NCI-H524 treated with DMSO at 0.1 percent for 48 hours (cell line): ENCODE measurements at places on chromosomes 2 and 18.

DNA sequence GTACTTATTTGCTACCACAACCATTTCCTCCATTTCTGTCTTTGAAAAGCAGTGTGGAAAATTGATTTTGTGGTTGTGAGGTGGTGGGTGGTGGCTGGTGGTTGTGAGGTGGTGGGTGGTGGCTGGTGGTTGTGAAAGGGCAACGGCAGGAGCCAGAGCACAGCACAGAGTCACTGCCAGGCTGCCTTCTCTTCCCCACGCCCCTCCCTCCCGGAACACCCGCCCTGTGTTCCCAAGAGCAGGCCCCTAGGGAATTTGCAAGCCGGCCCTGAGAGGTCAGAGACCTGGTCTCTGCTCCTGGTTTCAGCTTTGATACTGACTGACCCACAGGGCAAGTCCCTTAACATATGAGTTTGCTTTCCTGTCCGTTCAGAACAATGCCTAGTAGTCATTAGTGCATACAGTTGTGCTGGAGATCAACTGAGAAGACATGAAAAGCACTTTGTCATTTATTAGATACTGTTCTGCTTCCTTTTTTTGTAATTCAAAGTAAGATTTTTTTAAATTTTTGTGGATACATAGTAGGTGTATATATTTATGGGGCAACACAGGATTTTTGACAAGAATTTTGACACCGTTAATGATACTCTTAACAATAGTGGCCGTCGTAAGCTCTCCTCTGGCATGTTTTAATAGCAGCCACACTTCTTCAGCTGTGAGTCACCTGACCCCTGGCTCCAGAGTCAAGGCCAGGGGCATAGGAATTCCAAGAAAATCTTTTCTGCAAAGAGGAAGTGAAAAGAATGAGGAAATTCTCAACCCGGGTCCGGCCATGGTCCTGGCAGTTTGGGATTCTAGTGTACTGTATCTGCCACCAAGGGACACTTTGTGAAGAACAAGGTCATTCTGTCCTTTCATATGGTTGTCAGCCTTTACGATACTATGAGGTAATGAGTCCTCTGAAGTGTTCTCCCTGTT is 53.2 kb downstream of the ITGA6 start:
- no peak for DNase-seq

DNA sequence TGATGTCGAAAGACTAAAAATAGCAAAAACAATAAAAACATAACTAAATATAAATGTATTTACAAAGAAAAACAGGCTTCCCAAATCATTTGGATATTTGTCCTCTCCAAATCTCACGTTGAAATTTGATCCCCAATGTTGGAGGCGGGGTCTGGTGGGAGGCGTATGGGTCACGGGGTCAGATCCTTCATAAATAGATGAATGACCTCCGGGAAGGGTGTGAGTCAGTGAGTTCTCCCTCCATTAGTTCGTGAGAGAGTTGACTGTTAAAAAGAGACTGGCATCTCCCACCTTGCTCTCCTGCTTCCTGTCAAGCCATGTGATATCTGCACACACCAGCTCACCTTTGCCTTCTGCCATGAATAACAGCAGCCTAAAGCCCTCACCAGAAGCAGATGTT is 703.0 kb downstream of the TMEM182 start:
- DNase-seq: no peak

DNA sequence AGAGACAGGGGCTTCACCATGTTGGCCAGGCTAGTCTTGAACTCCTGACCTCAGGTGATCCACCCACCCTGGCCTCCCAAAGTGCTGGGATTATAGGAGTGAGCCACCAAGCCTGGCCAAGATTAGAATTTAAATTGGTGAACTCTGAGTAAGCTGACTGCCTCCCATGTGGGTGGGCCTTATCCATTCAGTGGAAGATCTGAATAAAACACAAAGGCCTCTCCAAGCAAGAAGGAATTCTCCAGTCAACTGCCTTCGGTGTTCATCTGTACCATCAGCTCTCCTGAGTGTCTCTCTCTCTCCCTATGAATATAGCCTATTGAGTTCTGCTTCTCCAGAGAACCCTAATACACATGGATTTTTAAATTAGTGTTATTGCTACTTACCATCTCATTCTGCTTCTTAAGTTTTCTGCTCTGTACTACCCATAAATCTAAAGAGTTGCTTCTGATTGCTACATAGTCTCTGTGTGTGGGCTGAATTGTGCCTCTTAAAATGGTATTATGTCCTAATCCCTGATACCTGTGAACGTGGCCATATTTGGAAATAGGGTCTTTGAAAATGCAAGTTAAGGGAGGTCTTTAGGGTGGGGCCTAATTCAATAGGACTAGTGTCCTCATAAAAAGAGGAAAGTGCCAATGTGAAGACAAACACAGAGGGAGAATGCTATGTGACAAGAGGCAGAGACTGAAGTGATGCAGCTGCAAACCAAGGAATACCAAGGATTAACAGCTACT is 36.3 kb downstream of the FBXO11 start:
- no peak for DNase-seq

DNA sequence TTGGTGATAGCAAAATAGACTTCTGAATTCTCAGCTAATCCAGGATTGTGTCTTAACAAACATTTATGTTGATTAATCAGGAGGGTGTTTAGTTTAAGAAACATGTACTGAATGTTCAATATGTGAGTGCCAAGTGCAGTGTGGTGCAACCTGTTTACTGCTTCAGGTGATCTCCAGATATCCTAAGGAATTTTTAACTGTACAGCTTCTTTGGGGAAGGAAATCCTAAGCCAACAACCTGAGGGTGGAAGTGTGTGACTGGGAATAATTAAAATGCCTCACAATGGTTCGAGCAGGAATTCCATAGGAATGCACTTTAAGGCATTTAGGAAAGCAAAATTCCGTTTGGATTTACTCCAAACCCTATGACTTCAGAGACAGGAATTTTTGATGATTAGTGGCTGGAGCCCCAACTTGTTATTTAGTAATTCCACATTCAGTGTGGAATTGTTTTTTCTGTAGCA is 16.4 kb downstream of the CRIM1 start:
- no peak for DNase-seq

- DNase-seq: no peak
These were observed 186.4 kb downstream of the TNS1 start for GRCh38 chr2:217816396-217816869.
